ENCODE measurements at places on chromosomes 4 and X.

DNA sequence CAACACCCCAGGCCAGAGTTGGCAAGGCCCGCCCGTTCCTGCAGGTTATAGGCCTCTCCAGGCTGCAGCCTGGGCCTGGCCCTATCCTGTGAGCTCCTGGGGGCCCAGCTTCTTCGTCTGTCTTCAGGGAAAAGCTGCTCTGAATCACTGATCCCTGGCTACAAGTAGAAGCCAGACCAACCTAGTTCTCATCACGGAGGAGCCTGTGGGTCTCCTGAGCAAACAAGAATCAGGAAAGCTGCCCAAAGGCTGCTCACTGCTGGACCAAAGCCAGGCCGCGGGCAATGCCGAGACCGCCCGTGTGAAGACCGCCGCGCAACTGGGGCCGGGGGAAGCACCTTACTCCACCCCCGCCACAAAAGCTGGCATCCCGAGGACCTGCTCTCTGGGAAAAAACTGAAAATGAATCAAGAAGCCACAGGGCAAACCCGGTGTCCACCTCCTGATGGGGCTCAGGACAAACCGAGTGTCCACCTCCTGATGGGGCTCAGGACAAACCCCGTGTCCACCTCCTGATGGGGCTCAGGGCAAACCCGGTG, 12.8 kb downstream of the CTBP1 start:
- no peak for ATAC-seq

GRCh38 chr4:181331214-181331613, 912.0 kb upstream of the TENM3 start:
- no peak for ATAC-seq

GRCh38 chrX:9147086-9147485, 113.2 kb upstream of the FAM9B start:
- ATAC-seq, result no peak

DNA sequence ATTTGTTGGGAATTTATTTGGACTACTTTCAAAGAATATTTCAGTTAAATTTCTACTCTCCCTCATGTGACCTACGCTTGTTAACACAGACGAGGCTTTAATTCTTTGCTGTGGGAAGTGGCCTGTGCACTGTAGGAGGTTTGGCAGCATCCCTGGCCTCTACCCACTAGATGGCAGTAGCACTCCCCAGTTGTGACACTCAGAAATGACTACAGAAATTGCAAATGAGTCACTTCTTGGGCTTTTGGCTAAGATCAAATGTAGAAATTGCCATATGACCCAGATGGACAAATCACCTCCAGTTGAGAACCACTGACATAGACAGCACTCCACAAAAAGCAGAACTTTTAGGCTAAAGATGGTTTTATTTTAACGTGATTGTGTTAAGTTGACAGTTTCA, 22.1 kb downstream of the PIR start:
- peak; percentile 64 for ATAC-seq

DNA sequence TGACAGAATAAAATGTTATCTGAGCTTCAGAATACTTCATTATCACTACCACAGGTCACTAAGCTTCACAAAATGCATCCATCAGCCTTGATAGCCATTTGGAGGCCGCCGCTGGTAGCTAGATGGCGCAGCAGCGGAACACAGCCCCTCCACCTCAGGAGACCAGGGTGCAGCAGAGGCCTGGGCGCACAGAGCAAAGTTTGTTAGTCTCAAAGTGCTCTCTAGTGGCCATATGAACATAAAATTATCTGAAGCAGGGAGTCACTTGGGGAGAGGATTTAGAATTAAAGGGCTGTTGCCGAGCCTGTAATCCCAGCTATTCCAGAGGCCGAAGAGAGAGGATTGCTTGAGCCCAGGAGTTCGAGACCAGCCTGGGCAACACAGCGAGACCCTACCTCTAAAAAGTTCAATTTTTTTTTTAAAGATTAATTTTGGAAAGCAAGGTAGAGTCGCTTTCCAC, 8.1 kb upstream of the DCTD start:
- ATAC-seq, result peak; percentile 84

DNA sequence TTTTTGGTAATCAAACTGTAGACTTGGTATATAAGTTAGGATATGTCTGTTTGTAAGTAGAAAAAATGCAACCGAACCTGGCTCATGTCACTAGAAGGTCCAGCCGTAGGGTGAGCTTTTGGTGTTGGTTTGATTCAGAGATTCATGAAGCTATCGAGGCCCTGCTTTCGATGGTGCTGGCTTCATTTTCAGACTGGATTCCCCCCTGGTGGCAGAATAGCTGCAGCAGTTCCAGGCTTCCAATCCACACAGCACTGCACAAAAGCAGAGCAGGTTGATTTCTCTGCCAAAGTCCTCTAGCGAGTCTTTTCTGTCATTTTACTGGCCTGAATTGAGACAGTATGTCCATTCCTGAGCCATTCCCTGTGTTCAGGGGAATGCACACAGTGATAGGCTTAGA, 33.1 kb downstream of the PDK3 start:
- peak; percentile 29 for ATAC-seq

GRCh38 chr4:163495900-163496299, 1.4 kb downstream of the TMA16 start:
- ATAC-seq, result peak; percentile 10

DNA sequence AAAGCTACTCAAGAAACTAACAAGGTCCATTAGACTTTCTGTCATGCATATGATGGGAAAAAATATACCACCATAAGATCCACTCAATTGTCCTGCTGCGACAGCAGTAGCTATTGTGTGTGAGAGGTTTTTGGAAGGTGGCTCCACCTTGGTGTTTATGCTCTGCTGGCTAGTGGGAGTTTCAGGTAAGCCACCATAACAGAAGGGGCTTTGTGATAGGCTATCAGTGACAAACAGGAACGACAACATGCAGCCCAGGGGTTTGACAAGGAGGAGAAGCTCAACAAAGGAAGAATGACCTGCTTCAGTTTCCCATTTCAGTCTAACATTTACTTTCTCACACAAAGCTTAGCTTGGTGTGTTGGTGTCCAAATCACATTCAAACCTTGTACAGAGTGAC, 182.6 kb downstream of the ATOH1 start:
- no peak for ATAC-seq

Data from activated T-helper 17 cell treated with anti-CD3 and anti-CD28 coated beads, Interleukin-2, amount 50 U/mL, for 72 hours (primary cell).